ENCODE measurements at places on chromosomes 12 and 14.

GRCh38 chr12:85821759-85822158, 14.4 kb downstream of the RASSF9 start:
- DNase-seq: no peak

DNA sequence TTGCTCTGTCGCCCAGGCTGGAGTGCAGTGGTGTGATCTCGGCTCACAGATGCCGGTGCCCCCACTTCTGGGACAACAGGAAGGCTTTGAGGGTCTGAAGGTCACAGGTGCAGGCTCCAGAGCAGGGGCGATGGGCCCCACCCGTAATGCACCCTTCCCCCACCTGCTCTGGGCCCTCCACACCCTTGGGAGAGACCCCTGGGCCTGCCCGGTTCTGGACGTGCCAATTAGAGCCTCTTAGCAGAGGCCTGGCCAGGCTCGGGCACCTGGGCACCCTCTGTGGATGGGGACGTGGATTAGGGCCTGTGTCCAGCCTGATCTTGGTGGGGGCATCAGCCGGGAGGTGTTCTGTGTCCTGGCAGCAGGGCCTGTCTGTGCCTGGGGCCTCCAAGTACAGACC, 62.2 kb downstream of the KIF26A start:
- DNase-seq: no peak

- no peak for DNase-seq
Measured at GRCh38 chr12:11965258-11965910, 105.4 kb upstream of the BCL2L14 start.

GRCh38 chr12:1947081-1947480, 28.6 kb upstream of the CACNA2D4 start:
- no peak for DNase-seq

DNA sequence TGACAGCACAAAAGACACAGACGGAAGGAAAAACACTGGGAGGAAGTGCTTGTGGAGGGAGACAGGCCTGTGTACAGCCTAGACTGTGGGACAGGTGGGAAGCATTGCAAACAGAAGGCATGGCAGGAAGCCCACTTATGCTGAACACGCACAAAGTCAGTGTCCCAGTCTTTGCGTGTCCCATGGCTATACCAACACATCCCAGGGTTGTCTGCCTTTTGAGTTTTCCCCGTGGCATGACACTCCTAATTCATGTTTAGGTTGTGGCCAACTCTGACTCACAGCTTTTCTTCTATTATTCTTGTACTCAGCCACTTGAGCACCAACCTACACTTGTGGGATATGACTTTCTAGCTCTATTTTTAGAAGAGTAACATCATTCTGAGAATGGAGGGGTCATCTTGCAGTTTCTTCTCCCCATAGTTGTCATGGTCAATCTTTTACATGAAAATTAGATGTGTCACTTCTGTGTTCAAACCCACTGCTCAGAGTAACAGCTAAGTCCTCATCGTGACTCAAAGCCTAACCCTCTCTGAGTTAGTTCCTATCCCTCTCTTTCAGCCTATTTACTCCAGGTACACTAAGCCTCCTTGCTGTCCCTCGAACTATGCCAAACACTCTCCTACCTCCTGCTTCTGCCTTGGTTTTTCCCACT, 27.5 kb upstream of the JPH4 start:
- no peak for DNase-seq

DNA sequence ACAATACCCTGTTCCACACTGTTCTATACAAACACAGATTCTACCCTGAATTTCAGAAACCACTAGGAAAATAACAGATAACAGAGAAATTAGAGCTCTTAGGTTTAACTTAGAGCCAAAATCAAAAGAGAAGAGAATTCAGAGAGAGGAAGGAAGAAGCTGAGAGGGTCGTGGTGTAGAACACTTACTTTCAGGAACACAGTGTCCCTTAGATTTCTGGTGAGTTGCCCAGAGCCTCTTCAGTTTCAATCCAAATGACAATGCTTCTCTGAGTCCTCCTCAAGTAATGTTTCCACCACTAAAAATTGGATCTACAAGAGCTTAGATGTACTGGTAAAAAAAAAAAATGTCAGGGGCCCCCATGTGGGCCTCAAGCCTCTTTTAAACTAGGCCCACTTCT, 2.6 kb downstream of the YAF2 start:
- no peak for DNase-seq

GRCh38 chr14:20460458-20461224, 593 bp downstream of the PIP4P1 start:
- DNase-seq: no peak

DNA sequence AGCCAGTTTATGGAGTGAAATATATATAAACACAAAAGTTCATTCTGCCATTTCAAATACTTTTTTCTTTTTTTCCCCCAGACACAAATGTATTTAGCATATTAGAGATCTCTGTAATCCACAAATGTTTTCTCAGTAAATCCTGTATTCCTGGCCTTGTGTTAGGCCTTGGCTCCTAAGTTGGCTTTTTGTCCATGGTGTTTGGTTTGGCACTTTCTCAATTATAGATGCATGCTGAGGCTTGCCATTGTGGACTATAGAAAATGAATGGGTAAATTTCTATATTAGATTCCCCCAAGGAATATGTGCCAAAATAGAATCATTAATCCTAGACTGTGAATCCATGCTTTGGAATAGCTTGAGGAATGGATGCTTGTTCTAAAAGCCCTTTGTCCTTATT, 17.0 kb downstream of the RIC8B start:
- no peak for DNase-seq

GRCh38 chr12:116360579-116361413, 83.3 kb upstream of the MED13L start:
- DNase-seq: no peak

- DNase-seq: no peak
Measured at GRCh38 chr14:34172550-34173368, 221.9 kb upstream of the EGLN3 start.

DNA sequence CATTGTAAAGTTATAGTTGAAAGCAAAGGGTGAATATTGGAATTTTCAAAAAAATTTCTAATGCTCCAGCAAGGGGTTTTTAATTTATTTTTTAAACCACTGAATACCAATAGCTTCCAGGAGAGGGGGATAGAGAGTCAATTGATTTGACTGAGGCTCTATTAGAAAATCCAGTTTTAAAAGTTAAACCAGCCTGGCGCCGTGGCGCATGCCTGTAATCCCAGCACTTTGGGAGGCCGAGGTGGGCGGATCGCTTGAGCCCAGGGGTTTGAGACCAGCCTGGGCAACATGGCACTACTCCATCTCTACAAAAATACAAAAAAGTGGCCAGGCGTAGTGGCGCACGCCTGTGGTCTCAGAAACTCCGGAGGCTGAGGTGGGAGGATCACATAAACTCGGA, 150.1 kb downstream of the SLC38A4 start:
- peak; percentile 21 for DNase-seq

GRCh38 chr14:100246809-100247428, 8.0 kb downstream of the YY1 start:
- peak; percentile 74 for DNase-seq

GRCh38 chr12:110965574-110965973, 45.2 kb upstream of the MYL2 start:
- DNase-seq: no peak

Data from SK-N-SH (cell line).